ENCODE measurements at places on chromosomes 1 and 21.

GRCh38 chr1:25577134-25577920 is 33.9 kb downstream of the LDLRAP1 start:
- no peak for DNase-seq

GRCh38 chr1:186578325-186579016 is 101.8 kb downstream of the PTGS2 start:
- DNase-seq, result no peak

GRCh38 chr1:180954005-180954800 is 41.5 kb downstream of the KIAA1614 start:
- DNase-seq, result peak; percentile 57

DNA sequence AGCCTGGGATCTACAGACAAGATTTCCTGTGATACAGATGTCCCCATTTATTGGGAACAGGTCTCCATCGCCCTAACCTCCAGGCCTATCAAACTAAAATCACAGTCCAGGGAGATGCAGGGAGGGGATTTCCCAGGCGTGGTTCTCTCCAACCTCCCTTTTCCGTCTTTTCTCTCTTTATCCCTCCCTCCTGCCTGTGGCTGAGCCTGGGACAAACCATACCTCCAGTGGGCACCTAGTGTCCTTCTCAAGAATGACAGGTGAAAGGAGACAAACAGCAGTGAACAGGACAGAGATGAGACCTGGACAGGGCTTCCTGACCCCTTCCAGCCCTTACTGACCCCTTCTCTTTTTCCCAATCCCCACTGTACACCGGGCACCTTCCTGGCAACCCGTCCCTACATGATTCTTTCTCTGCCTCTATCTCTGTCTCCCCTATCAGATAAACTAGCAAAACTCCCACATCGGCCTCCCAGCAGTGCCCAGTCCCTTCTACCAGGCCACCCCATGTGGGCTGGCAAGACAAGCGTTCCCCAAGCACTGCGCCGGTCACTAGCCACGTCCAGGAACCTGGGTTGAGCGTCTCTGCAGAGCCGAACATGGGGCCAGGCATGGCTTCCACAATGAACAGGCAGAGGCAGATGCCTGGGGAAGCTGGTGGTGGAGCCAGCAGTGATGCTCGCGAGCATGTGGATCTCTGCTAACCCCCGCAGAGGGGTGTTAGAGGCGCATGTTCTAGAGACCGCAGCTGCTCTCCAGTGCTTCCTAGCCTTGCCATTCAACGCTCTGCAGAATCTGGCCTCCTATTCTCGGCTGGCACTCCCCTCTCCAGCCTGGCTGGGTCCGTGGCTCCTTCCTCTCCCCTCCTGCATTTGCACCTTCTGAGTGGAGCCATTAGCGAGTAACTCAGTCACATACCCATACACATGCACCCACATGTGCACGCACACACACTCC is 54.7 kb downstream of the ELK4 start:
- no peak for DNase-seq

DNA sequence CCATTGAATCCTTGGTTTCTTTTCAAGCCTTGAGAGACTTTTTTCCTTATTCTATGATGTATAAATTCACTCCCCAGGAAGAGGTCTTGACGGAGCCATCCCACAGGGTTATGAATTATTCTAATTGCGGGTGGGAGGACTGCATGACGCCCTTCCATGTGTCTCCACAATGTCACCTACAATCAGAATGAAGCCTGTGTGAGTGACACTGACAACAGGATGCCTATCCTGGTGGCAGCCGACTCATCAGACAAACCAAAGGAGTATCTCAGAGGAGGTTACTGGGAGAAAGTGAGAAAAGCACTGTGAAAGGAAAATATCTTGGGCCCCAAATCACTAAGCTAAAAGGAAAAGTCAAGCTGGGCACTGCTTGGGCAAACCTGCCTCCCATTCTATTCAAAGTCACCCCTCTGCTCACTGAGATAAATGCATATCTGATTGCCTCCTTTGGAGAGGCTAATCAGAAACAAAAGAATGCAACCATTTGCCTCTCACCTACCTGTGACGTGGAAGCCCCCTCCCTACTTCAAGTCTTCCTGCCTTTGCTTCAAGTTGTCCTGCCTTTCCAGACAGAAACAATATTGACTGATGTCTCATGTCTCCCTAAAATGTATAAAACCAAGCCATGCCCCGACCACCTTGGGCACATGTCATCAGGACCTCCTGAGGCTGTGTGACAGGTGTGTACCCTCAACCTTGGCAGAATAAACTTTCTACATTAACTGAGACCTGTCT is 98.4 kb downstream of the SMYD2 start:
- DNase-seq, result no peak

DNA sequence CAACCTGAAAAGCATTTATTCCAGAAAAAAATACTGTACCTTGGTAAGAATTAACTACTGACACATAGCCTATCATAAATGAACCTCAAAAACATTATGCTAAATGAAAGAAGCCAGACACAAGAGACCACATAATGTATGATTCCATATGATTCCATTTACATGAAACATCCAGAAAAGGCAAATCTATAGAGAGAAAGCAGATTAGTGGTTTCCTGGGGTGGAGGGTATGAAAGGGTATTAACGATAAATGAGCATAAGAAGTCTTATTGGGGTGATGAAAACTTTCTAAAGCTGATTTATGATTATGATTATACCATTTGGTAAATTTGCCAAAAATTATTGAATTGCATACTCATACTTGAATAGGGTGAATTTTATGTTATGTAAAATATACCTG is 10.3 kb upstream of the COL6A2 start:
- no peak for DNase-seq

Data from activated CD8-positive, alpha-beta memory T cell treated with anti-CD3 and anti-CD28 coated beads for 1 hour (primary cell).